Suppressor macrophage treated with lipopolysaccharide for 1 hour (primary cell): ENCODE measurements at places on chromosomes 16 and 17.

GRCh38 chr16:11857161-11857560 lies 5.8 kb upstream of the RSL1D1 start:
- no peak for DNase-seq

DNA sequence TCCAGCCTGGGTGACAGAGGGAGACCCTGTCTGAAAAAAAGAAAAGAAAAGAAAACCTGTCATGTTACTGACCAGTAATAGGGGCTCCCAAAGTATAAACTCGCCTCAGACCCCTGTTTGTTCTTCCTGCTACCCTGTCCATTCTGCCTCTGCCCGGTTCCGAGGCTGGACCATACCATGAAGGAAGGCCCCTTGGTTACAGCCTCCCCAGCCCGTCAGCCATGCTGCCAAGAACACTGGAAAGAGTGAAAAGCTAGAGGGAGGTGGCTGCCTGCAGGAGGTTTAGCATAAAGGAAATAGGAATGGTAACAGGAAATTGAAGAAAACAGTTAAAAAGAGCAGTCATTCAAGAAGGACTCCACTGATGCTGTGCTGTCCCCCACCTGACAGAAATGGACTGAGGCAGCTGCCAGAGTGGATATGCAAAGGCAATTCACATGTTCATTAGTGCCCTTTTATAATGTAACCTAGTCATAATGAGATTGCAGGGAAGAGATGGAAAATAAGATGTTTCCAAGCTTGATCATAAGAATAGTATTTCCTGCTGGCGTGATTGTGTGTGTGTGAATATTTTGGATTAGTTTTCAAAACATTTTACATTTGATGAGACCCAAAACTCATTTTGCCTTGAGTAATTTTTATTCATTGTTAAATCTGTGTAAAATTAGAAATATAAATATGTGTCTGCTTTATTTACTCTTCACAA lies 102.6 kb downstream of the GOSR1 start:
- DNase-seq: no peak

- DNase-seq: no peak
Observed at GRCh38 chr17:57143919-57144318, 58.9 kb downstream of the AKAP1 start.

- no peak for DNase-seq
Observed at GRCh38 chr16:81533175-81533507, 88.5 kb downstream of the CMIP start.

DNA sequence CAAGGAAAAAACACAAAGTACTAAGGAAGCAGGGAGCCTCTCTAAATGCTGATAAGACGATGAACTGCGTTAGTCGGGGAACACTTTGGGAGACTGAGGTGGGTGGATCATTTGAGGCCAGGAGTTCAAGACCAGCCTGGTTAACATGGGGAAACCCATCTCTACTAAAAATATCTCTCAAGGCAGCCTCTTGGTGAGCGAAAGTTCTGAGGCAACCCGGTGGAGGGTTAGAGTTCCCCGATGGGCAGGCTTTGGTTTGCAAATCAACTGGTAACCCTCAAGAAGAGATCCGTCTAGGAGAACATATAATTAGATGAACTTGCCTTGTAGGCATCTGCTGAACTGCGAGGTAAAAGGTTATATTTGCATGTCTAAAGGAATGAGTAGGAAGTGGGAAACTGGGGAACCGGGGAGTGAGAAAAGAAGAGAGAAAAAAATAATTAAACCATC lies 44.6 kb downstream of the WSB1 start:
- DNase-seq: no peak

- no peak for DNase-seq
Observed at GRCh38 chr17:74453665-74454196, 12.7 kb upstream of the CD300A start.
